NCI-H2081 treated with DMSO at 0.1 percent for 48 hours (cell line): ENCODE measurements at places on chromosomes 11 and 22.

DNA sequence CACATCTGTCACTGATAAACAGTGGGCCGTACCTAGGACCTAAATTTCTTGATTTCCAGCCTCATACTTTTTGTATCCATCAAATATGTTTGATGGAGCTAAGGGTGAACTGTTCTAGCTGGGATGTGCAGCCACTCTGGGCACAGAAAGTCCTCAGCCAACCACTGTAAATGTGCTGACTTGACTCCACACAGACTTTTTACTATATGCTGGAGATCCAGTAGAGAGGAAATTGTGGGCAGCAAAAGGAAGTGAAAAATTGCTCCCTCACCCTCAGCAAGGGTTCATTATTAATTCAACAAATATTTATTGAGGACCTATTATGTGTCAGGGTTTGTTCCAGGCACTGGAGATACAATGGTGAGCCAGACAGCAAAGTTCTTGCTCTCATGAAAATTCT is 54.2 kb upstream of the AMPD3 start:
- DNase-seq: no peak

DNA sequence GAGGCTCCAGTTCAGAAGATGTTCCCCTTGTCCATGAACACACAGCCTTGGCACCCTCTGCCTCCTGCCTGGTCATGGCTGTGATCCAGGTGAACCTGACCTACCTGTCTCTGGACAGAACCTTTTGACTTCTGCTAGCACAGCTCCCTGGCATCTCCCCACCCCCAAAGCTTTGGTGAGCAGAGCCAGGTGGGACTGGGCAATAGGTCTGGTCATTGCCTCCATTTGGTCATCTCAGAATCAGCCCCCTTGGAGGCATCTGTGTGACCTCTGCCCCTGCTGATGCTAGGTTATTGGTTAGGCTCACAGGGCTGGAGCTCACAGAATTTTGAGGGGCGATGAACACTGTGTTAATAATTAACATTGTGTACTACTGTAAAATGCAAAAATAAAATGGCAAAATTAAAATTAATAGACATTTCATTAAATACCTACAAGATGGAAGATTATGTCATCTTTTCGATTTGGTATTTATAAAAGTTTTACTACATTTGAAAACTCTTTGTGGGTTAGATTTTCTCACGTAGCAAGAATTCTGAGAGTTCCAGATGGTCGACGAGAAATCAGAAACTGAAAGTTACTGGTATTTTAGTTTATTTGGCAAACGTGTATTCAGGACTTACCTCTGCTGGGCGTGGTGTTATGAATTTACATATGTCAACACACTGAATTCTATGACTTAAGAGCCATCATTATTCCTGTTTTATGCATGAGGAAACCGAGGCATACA is 8.3 kb upstream of the KIAA0930 start:
- DNase-seq: no peak

DNA sequence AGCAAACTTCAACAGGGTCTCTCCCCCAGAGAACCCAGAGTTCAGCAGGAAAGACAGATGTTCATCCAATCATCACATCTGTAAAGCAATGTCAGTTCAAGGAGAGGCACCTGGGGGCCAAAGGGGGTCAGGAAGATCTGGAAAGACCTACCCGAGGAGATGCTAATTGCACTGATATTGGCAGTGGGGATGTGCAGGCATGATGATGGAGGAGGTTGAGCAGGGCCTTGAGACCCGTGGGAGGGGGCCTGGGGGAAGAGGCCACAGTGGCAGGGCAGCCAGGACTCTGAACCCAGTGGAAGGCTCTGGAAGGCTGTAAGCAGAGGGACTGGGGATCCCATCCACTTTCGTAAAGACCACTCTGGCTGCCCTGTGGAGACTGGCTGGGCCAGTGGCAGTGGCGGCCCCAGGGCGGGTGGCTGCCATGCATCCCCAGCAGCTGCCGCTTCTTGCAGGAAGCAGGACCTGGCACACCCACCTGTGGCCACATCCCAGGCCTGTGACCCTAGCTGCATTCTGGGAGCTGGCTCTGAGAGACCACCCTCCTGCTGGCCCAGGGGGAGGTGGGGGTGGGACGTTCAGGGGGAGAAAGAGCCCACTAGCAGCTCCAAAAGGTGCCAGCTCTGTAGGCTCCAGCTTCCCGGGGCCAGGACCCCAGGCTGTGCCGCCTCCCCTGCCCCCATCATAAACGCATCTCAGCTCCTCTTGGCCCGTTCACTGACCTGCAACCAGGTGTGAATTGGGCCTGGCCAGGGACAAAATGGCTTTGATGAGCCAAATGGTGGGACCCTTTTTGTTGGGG is 59.9 kb upstream of the FGF3 start:
- DNase-seq: no peak

DNA sequence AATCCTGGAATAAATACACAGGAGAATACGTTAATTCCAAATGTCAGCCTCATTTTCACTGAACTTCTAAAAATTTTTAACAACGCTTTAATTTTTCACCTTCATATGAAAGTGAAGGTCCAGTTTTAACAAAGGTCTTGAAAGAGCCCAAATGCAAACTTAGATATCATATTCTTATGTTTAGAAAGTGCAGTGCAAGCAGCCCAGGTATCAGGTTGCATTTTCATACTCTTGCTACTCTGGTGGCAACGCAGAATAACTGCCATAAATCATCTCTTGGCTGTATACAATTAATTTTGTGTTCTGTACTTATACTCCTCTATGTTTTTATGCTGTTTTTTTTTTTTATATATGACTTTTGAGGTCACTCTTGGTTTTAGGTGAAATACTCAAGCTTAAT is 496.7 kb upstream of the ARHGAP42 start:
- DNase-seq: no peak

DNA sequence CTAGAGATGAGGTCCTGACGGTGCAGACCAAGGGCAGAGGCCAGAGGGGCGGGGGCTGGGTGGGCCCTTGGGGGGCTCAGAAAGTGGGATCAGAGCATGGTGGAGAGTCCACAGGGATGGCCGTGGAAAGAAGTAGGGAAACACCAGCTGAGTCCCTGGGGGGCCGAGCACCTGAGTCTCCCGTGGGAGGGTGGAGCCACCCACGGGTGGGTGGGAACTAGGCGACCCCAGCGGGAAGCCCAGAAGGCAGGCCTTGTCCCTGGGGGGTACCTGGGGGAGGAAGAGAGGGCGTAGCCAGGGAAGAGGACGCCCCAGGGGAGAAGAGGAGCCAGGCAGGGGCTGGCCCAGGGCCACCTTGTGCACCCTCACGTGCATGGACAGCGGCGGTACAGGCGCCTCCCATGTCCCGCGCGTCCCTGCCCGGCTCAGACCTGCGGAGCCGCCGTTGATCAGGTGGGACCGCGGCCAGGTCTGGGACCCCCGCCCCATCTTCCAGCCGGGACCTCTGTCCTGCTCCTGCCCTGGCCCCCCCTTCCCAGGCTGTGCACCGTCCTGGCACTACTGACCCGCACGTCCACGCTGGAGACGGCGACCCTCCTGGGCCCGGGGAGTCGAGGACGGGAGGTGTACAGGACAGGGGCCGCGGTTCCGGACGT is 10.2 kb downstream of the CRELD2 start:
- DNase-seq: no peak

DNA sequence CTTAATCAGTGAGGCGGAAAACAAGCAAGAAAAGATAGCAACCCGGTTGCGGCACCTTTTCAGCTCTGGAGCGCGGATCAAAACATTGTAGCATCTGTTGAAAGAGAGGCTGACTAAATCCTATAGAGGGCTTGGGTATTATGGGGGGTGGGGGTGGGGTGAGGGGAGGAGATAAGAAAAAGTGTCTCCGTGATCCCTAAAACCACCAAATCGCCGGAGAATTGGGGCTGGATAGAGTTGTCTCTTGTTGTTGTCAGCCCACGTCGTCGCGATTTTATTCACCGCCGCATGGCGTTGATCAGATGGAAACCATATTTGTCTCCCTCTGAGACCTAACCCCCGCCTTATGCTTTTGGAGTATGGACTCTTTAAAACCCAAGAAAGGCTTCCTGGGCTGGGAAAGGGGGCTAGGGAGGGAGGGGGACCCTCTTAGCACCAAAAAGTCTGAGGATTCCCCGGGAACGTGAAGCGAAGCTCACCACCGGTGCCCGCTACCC is 13.0 kb downstream of the PAX6 start:
- no peak for DNase-seq

GRCh38 chr22:38316364-38317121 is 690 bp downstream of the CSNK1E start:
- no peak for DNase-seq

DNA sequence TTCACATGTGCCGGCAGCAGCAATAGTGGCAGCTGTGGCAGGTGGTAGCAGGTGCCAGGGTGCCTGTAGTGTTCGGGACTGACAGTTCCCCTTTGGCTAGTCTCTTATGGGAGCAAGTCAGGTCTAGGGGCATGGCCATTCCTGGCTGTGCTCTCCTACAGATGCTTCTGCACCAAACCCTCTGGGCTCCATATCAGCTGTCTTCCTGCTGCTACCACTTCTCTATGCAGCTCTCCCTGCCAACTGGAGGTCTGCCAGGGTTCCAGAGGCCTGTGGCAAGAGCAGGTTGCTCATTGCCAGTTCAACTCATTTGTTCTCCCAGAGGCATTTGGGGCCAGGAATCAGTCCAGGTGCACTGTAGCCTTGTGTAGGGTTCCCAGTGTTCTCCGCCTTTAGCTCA is 473.7 kb downstream of the JRKL start:
- DNase-seq: no peak

DNA sequence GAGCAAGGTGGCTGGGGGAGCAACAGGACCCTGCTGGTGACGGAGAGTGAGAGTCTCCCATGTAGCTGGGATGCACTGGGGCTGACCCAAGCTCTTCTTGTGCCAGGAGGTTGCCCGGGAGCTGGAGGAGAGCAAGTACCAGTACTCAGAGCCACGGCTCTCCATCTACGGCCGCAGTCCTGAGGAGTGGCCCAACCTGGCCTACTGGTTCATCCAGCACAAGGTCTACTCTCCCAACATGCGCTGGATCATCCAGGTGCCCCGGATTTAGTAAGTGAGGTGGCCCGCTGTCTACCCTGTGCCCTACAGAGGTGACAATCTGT is 40.4 kb downstream of the AMPD3 start:
- no peak for DNase-seq

DNA sequence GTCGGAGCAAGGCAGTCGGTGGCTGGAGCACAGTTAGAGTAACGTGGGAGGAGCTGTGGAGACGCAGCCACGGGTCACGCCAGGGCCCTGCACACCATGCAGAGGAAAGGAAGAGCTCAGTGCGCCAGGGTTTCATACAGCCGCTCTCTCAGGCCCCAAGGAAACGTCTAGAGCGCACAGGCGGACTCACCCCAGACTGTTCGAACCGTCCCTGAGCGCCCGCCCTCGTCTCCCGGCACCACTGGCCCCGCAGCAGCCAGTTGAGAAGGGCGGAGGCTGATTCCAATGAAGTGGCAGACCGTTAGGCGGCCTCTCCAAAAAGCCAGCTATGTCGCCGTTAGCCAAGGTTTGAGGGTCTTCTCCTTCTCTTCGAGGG is 483 bp upstream of the HYLS1 start:
- no peak for DNase-seq

- no peak for DNase-seq
These were observed 11.1 kb upstream of the OOSP2 start for GRCh38 chr11:60029015-60029632.

- no peak for DNase-seq
These were observed 57.5 kb upstream of the CD82 start for GRCh38 chr11:44507896-44508445.

DNA sequence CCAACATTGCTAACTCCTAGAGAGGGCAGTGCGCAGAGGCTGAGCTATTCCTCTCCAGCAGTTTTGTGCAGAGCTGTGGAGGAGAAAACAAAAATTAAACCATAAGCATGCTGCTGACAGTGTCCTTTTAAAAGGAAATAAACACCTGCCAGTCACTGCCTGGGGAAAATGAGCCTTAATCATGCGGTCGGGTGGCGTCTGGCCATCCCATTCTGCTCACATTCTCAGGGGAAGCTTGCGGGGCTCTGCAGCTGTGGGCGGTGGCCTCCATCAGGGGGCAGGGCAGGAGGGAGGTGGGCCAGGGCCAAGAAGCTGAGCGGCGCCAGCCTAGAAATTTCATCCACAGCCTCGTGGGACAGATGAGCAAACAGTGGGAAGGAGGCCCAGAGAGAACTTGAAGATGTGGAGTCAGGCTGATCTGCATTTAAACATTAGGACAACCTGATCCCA is 71.0 kb upstream of the TP53I11 start:
- no peak for DNase-seq

DNA sequence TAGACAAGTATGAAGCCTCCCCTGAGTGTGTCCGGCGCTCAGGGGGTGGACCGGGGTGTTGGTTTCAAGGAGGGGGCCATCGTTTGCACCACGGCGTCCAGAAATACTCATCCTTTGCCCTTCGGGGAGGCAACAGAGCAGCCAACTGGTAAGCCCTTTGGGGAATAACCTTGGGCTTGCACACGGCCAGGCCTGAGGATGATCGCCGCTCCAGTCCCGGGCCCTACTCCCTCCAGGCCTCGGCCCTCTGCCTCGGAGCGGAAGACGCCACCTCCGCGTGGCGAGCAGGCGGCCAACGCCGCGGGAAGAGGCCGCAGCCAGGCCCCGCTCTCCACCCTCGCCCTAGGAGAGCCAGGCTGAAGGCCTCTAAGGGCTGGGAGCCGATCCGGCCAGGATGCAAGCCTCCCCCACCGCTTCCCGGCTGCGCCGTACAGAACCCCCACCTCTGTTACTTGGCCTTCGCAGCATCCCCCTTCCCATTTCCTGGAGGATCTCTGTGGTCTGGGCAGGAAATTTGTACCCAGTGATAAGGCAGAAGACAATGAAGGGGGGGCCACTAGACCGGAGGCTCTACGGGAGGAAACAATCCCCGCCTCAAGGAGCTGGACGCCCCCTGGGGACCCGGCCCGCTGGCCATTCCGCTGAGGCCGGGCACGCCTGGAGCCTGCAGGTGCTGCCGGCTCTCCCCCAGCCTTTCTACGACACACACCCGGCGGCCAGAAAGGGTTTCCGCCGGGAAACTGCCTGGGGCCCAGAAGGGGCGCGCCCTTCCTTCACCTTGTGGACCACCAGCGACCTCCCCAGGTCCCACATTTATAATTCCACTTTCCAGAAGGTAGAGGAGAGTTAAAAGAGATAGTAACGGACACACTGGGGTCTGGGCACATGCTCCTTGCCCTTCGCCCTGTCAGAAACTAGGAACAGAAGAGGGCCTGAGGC is 2.6 kb downstream of the ESAM start:
- DNase-seq: no peak

DNA sequence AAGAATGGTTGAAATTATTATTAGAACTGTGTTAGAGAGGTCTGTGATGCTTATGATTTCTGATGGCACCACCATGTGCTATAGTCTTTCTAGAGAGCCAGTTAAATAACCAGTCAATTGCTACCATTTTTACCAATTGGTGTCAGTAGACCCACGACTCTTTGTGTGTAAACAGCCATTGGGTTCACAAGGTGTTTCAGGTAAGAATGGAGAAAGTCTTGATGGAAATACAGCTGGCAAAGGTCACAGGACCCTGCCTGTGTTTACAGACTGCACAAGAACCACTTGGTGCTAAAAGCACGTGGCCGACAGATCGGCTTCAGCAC is 30.5 kb upstream of the OR10G7 start:
- DNase-seq: no peak

GRCh38 chr11:124897674-124898262 is at the start of gene ROBO4:
TSS of gene ROBO4 (minus strand) at chr11:124897865. CDS start at chr11:124897795, 70 bp downstream.
- DNase-seq: no peak

GRCh38 chr11:41609511-41609910 is 150.1 kb upstream of the LRRC4C start:
- no peak for DNase-seq
